ENCODE measurements at places on chromosomes 4 and X.

DNA sequence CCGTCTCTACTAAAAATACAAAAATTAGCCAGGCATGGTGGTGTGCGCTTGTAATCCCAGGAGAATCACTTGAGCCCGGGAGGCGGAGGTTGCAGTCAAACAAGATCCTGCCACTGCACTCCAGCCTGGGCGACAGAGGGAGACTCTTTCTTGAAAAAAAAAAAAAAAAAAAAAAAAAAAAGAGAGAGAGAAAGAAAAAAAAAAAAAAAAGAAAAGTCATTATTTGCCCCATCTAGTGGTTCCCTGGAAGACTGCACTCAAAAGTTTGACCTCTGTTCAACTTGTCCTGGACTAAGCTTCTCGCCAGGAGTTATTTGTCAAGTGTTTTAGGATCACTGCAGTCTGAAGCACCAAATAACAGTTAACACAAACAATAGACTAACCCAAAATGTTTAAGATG lies 45.3 kb upstream of the KCTD8 start:
- DNase-seq = no peak

DNA sequence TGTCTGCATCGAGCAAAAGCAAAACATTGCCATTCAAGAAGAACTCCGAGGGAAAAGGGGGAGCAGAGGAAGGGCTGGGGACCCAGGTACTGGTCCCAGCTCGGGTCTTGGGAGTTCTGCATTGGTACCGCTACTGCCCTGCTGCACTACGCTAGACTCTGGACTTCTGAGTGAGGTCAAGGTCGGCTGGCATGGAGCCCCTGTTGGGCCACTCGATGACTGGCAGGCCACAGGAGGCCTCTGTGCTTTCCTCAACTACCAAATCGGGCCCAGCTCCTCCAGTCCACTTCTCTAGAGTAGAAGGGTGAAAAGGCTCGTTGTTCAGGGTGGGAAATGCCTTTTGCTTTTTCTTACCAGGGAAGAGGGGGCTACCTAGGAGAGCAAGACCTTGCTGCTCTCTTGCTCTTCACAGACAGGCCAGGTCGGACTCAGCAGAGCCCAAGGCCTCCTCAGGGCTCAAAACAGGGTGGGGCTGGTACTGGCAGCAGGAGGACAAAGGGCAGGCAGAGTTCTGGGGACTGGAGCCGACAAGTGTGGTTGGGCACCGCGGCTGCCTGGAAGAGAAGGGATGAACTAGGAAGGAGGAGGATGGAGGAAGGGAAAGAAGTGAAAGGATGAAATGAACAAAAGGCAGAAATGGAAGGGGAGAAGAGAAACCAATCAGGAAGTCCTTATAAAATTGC lies 8.9 kb upstream of the IRAK1 start:
- no peak for DNase-seq

- DNase-seq = no peak
These were observed 7.2 kb downstream of the GTPBP6 start for GRCh38 chrX:311156-312129.

- DNase-seq = no peak
These were observed 61.5 kb downstream of the AMOT start for GRCh38 chrX:112779139-112779538.

Measured in stimulated activated naive CD8-positive, alpha-beta T cell treated with anti-CD3 and anti-CD28 coated beads, Interleukin-15, amount 100 ng/mL, for 72 hours (primary cell).